ENCODE measurements at places on chromosomes 7 and 10.

DNA sequence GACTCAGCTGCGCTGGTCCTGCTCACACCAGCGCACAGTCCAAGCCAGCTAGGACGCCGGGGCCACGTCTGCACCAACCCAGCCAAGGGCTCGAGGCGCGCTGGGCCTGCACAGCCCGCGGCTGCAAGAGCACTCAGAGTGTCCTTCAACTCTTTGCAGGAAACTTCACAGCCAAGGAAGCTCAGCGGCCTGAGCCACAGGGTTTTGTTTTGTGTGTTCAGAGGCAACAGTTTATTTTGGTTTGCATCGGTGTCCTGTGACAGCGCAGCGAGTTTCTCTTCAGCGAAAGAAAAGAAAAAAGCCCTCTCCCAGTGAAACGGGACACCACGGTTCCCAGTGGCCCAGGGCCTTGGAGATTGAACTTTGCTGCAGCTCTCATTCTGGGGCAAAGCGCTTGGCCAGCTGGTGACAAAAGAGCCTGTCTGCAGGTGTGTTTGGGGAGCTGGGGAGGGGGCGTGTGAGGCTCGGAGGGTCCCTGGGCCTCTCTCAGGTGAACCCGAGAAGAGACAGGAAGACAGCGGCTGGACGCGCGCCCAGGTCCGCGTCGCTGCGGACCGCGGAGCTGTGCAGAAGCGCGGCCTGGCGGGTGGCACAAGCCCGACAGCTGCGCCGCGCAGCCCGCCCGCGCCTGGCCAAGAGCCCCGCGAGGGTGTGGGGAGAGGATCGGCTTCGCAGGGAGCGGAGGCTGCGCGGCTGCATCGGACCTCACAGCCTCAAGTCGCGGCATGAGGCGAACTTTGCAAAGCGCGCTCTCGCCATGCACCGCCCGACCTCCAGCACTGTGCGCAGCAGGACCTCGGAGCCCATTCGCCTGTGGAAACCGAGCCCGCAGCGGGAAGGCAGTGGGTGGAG lies 922 bp downstream of the CXCL12 start:
- DNase-seq: no peak

GRCh38 chr7:39085590-39086049 lies 107.9 kb downstream of the POU6F2 start:
- no peak for DNase-seq

DNA sequence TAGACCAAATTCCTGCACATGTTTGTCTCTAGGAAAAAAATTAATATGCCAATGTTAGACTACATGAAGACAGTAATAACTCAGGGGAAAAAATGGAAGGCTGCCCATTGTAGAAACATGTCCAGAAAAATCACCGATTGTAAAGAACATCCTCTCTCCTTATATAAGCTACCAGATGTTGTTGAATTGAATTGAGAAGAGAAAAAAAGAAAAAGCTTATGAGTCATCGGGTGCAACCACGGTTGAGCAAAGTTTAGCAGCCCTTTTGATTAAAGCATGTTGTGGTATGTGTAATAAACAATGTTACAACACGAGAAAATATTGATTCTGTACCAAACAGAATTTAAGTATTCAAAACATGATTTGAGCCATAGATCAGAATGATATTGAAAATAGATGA lies 102.3 kb upstream of the ARHGAP21 start:
- no peak for DNase-seq

DNA sequence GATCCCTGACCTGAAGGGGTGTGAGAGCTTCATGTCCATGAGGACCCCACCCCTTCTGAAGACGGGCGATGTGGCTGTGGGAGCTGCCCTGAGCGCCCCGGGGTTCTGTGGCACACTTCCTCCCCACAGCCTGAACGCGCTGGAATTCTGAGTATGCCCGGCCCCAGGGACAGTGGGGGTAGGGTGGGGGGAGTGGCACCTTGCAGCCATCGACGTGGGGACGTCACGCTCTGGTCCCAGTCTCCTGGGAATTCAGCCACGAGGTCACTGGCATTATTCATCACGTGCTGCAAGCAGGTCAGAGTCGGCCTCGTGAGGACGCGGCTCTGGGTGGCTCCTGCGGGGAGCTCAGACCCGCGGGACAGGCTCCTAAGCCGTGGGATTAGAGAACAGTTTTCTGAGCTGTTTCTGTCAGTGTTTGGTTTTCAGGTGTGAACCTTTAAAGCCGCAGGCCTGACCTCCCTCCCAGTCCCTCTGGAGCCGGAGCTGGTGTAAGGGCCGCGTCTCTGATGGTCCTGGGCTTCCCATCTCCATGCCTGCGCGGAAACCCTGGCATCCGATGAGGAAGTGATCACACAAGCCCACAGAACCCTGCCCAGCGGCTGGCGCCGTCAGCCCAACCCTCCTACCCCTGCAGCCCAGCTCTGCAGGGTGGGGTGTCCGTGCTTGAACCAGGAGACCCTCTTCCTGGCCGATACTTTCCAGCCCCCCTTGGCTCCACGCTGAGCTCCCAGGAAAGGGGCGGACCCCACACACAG lies 16.1 kb downstream of the GPR146 start:
- no peak for DNase-seq

- DNase-seq: no peak
These were observed 40.4 kb downstream of the MTURN start for GRCh38 chr7:30175180-30175579.

DNA sequence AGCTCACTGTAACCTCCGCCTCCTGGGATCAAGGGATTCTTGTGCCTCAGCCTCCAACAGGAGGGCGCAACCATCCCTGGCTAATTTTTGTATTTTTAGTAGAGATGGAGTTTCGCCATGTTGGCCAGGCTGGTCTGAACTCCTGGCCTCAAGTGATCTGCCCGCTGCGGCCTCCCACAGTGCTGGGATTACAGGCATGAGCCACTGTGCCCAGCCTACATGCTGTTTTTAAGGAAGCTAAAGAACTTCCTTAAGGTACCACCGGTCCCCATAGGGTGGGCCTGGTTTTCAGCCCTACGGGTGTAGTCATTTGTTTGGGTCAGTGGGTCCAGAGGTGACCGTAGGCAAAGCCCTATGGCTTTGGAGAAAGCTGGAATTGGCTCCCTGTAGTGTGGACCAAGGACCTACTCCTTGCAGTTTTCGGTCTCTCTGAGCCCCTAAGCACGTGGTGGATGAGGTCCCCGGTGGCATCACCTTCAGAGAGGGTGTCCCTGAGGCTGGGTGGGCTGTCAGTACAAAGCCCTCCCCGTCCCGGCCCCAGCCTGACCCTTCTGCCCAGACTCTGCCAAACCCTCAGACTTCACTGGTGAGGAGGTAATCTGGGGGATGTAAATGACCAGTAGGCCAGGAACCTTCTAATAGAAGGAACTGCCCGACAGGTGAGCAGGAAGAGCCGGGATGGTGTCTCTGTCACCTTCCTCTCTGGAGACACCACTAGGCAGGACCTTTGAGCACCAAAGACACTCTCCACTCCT lies 30.5 kb downstream of the ANXA11 start:
- no peak for DNase-seq

- DNase-seq: no peak
These were observed 541 bp downstream of the ELMO1 start for GRCh38 chr7:37448011-37448635.

Data from CD4-positive, alpha-beta T cell (primary cell).